ENCODE measurements at places on chromosomes 4 and X.

- DNase-seq = peak; percentile 18
These were observed 36.7 kb downstream of the AGA start for GRCh38 chr4:177405508-177405907.

- no peak for DNase-seq
These were observed 166.5 kb upstream of the PPP1R2C start for GRCh38 chrX:42944381-42944998.

DNA sequence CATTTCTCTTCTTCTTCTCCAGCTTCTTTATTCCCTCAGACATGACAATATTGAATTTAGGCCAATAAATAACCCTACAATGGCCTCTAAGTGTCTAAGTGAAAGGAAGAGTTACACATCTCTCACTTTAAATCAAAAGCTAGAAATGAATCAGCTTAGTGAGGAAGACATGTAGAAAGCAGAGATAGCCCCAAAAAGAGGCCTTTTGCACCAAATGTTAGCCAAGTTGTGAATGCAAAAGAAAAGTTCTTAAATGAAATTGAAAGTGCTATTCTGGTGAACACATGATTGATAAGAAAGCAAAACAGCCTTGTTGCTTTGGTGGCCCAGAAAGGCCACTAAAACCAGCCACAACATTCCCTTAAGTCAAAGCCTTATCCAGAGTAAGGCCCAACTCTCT, 146.2 kb upstream of the HHIP start:
- DNase-seq = no peak

DNA sequence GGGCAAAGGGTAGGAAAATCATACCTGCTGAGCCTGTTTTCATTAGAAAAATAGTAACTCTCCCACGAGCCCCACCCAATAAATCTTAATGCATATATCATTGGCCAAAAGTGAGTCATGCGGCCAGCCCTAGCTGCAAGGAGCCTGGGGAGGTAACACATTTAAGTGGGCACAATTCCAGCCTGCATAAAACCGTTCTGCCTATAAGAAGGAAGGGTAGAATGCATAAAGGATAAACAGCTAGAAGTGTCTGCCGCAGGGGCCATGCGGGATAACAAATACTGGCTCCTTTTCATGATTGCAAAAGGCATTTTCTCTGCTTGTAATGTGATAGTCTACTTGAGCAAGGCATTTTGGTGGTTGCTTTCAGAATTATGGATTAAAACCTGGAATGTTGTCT, 37.1 kb downstream of the EFHC2 start:
- DNase-seq = peak; percentile 0

GRCh38 chr4:136818811-136819330, 713.4 kb downstream of the PCDH18 start:
- DNase-seq = no peak

GRCh38 chrX:16946971-16947562, 609 bp downstream of the REPS2 start:
- no peak for DNase-seq

DNA sequence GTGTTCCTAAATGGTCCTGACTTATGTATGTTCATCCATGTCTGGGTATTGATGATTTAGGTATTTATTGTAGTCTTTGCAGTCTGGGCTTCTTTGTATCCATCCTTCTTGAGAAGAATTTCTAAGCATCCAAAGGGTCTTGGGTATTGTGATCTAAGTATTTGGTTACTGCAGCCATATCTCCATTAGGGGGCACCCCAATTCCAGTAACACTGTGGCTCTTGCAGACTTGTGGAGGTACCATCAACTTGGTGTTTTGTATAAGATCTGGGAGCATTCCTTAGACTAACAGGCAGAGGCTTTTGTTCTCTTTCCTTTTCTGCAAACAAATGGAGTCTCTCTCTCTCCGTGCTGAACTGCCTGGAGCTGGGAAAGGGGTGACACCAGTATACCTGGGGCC, 113.7 kb upstream of the NEXMIF start:
- DNase-seq = no peak

GRCh38 chr4:133147921-133148689, 989 bp upstream of the PCDH10 start:
- peak; percentile 50 for DNase-seq

GRCh38 chr4:181853881-181854511, 389.2 kb upstream of the TENM3 start:
- no peak for DNase-seq

- DNase-seq = no peak
These were observed 102.7 kb downstream of the SEL1L3 start for GRCh38 chr4:25760048-25760447.

- peak; percentile 41 for DNase-seq
These were observed 147.6 kb downstream of the BCOR start for GRCh38 chrX:39950018-39950688.

GRCh38 chrX:8090482-8090881, 80.6 kb downstream of the VCX2 start:
- DNase-seq = no peak

GRCh38 chr4:57378766-57379165, 268.6 kb upstream of the IGFBP7 start:
- no peak for DNase-seq

DNA sequence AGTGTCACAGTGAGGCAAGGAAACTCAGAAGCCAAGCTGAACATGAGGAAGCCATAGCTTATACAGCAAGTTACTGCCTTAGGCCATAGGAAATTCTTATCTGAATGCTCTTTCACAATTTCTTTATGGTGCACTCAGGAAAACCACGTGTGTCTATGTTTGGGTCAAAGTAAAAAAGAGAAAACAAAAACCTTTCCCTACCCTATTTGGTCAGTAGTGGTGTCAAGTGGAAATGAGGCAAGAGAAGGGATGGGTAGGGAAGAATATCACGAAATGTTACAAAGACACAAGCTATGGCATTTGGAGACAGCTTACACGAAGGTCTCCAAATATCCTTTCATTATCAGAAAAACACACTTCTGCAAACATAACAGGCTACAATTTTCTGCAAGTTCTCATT, 83.4 kb upstream of the INPP4B start:
- no peak for DNase-seq

Measured in fibroblast of upper back skin (primary cell).